ENCODE measurements at places on chromosomes 16 and 17. TPM values are rescaled to one million over a fixed set of nuclear protein-coding genes. Genes with fewer than 3 reads are reported as not detected.
A peak's percentile ranks its signal among the peaks of the same experiment; 100 is the strongest.

DNA sequence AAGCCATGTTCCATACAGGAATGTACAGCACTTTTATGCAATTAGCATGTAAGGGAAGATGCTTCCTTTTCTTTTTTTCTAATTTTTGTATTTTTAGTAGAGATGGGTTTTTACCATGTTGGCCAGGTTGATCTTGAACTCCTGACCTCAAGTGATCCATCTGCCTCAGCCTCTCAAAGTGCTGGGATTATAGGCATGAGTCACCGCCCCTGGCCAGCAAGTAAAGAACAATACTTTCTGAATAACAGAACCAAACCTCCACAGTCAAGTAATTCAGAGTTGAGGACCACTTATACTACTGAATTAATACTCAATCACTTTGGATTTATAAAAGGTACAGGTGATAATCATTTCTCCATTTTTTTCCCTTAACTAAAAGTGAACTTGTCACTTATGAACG lies 13.0 kb downstream of the C16orf87 start:
- DNase-seq, result no peak
- peaks cover 6% of the 10 kb centered on the region for H3K36me3 ChIP-seq
- no peaks in the 10 kb centered on the region for H3K27me3 ChIP-seq

DNA sequence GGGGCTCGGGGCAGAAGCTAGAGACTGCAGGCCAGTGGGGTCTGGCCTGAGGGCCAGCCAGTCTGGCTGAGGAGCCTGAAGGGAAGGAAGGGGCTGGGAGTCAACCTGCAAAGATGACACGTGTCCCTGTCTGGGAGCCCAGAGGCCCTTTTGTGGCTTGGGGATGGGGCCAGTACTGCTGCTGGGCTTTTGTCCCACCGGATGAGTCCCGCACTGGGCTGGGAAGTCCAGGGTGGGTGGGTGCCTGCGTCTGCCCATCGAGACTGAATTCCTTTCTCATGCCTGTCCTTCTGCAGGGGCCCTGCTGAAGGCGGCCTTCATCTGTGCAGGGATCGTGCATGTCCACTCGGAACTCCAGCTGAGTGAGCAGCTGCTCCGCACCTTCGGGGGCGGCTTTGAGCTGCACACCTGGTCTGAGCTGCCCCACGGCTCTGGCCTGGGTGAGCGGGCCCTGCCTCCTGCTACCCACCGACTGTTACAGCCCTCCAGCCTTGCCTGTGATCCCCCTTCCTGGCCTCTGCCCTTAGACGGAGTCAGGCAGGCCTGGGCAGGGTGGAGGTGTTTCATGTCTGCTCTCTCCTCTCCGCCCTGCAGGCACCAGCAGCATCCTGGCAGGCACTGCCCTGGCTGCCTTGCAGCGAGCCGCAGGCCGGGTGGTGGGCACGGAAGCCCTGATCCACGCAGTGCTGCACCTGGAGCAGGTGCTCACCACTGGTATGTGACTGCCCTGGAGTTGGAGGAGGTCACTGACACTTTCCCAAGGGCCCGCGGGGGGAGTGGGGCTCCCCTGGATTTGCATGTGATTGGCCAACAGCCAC lies 20.9 kb downstream of the FCSK start:
- no peak overlapping the region for H3K27ac ChIP-seq
- H3K4me3 ChIP-seq, result peak overlapping the region; percentile 25
- no peaks in the 10 kb centered on the region for H3K36me3 ChIP-seq
- no peak for DNase-seq
- peaks cover 14% of the 10 kb centered on the region for H3K4me1 ChIP-seq

- H3K4me3 ChIP-seq, result no peak overlapping the region
- no peaks in the 10 kb centered on the region for H3K27me3 ChIP-seq
- DNase-seq, result no peak
- H3K36me3 ChIP-seq, result peaks cover 4% of the 10 kb centered on the region
Observed at GRCh38 chr17:65093930-65094329, 37.4 kb upstream of the GNA13 start.

The TNK1 gene
- 5.9 TPM for total RNA-seq

The ITGAD gene
- not detected for total RNA-seq

The TAC4 gene
- total RNA-seq, result not detected

The NPIPA5 gene
- total RNA-seq, result 12.3 TPM

The RAB37 gene
- total RNA-seq, result 41.4 TPM
